ENCODE measurements at places on chromosomes 5 and 9.

DNA sequence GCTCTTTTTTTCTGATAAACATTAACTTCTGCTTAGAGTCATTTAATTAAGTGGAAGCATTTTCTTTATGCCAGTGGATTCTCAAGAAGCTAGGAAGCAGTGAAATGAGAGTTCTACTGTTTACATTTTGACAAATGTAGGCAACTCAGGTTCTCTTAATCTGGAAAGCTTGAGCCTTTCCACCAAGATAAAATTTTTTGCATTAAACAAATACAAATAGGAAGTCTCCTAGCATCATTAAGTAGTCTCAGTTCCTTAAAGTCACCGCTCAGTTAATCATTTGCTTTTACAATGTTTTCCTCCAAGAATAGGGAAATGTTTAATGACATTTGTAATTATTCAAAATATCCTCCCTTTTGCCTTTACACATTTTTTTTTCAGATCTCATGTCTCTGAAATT, 290.4 kb upstream of the PDE4D start:
- DNase-seq, result no peak

DNA sequence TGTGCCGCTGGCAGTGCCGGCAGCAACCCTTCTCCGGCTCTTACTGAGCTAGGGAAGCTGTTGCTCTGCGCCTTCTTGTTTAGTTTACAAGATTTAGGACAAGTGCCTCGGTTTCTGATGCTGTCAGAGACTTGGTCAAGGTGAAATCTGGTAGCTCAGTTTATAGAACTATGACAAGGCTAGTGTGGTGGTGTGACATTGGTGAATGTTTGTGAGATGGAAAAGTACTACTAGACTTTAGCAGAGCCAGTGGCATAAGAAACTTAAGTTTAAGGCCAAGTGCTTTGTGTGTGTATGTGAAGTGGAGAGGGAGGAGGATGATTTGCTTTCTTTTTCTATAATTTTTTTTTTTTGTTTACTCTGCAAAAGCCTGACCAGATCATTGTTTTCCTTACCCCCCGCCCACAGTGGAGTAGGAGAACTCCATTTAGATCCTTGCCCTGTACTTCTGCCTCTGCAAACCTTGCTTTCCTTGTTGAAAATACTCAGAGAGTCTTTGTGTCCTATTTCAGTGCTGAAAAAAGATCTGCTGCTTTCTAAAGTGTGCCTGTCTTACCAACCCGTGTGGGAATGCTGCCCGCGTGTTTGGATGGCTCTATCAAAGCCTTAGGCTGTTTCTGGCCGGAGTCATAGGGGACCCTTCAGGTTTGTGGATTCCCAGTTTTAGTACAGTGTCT, 75.9 kb downstream of the TRIO start:
- DNase-seq, result no peak

DNA sequence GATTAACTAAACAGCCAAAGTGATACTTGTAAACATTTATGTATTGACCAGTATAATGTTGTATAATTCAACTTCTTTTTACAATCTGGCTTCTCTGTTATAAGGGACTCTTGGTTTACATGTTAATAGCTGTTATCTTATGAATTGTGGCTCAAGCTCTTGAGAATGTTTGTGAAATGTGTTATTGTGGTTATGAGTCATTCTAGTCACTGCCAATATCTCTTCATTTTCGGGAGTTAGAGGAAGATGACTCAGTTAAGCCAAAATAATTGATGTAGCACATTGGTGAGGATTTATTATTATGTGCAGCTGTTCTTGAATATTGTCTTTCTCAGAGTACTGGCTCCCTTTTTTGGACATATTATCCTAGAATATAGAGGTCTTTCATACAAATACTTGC, 655.2 kb upstream of the RIOK2 start:
- no peak for DNase-seq

DNA sequence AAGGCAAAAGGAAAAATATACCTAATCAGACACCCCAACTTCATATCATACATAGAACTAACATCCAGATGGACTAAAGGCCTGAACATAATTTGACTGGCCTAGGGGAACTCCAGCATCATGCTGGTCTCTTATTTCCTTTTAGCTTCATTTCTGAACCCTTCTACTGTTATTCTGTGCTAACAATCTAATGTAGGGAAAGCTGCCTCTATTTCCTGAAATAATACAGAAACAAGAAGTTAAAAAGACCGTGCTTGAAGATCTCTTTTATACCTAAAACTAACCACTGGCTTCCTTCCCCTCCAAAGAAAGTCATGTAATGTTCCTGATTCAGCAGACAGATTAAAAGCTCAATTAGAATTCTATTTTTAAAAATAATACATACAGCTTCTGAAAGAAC, 36.7 kb downstream of the LPAR1 start:
- DNase-seq, result no peak

DNA sequence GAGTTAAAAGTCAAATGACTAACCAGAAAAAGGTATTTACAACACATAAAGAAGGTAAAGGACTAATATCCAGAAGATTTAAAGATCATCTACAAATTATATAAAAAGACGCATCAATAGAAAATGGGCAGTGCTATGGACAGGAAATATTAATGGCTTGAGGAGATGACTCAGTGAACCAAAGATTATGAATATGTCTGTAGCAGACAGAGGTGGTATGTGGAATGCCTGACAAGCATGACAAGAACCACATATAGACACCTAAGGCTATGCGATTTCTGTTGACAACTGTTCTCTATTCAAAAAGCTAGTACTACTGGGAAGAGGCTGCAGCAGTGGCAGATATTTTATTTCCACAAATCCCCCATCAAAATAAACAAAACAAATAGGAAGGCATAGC, 177.0 kb upstream of the SH3GL2 start:
- DNase-seq, result no peak

DNA sequence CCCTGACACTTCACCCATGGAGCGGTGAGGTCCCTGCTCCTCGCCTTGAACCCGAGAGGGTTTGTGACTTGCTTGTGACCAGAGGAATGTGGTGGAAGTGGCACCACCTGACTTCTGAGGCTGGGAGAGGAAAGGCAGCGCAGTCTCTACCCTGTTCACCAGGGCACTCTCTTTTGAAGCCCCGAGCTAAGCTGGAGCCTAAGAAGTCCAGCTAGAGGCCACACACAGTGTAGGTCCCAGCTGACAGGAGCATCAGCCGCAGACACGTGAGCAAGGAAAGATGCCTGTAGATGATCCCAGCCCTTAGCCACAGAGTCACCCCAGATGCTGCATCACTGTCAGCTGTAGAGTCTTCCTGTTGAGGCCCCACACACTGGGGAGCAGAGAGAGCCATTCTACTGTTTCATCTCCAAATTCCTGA, 1.7 kb upstream of the ANGPTL2 start:
- DNase-seq, result no peak

- DNase-seq, result no peak
Measured at GRCh38 chr5:158908425-158909220, 191.1 kb downstream of the EBF1 start.

DNA sequence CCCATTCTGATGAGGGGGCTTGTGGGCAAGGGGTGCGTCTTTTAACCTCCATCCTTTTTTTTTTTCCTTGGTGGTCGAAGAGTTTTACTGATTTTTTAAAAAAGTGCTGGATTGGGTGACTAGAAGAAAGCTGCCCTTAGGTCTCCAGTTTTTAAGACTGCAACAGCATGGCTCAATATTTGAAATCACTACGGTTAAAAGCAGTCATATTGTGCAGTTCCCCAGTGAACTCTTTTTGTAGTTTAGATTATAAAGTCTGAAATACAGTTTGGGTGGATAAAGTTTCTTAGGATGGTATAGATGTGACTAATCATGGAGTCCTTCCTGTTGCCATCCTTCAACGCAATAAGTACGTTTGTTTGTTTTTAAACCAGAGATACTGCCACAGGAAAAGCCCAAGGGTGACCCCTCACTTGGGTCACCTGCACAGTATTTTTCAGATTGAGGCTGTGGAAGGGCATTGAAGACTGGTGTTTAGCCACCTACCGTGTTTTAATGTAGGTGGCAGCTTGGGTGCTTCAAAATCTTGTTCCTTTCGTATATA, 520 bp upstream of the DHFR start:
- DNase-seq, result no peak

DNA sequence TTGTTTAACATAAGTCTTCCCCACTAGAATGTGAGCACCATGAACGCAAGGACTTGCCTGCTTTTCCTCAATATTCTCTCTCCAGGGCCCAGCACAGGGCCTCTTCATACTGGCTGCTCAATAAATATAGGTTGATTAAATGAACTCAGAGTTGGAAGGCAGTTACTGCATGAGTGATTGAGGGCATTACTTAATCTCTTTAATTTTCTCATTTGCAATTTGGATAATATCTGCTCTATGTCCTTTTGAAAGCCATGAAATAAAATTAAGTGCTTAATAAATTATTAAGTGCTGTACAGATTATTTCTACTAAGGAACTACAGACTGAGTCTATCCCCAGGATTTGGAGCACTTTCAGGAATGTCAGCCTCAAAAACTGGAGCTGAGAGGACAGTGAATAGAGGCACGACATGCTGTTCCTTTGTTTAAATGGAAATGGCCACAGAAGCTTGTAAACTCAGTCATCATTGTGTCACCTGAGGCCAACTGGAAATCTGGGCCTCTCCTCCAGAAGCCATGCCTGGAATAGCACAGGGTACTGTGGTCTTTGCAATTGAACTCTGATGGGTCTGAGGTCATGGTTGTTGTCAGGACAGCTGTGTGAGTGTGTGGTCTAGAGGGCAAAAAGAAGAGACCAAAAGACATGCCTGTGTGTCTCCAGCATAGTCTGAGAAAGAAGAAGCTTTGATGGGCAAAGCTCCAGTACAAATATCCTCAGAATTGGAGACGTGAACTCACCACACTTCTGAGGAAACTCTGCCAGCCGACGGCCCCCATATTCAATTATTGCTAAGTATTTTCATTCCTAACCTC, 86.1 kb downstream of the SH3TC2 start:
- DNase-seq, result no peak

DNA sequence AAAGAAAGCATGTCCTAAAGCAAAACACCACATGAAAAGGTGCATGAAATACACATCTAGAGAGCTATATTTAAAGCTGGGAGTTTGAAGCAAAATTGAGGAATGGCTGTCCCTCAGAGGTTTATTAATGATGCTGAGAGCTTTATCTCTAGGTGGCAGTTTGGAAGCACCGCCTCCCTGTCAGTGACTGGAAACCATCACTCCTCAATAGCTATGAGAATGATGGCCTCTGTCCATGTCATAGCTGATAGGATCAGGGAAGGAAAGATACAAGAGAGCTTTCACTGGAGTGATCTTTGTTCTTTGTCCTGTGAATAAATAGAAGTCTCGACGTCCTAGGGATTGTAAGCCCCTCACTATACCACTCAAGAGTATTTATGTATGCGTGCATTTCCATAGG, 110.5 kb downstream of the NUDT12 start:
- no peak for DNase-seq

GRCh38 chr5:115500225-115500624, 44.4 kb downstream of the FEM1C start:
- no peak for DNase-seq

DNA sequence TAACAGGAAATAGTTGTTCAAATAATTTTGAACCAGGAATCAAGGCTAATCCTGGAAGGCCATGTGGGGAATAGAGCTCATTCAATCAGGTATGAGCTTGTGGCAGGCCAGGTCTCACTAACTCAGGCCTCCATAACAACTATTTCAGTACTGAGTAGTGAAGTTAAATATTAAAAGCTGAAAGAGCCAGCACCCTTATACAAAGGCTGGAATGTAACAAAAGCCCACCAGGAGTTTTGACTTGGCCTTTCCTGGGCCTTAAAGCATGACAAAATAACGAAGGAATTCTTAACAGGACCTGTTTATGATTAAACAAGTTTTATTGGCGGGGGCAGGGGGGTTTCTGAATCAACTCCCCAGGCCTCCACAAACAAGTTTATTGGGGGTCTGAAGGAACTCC, 1146.7 kb downstream of the CDH9 start:
- no peak for DNase-seq

- no peak for DNase-seq
Measured at GRCh38 chr5:1514027-1514818, 9.5 kb downstream of the LPCAT1 start.

GRCh38 chr5:33903118-33903517, 11.3 kb upstream of the ADAMTS12 start:
- DNase-seq, result no peak

- no peak for DNase-seq
Measured at GRCh38 chr5:12245429-12245828, 341.2 kb upstream of the CTNND2 start.

DNA sequence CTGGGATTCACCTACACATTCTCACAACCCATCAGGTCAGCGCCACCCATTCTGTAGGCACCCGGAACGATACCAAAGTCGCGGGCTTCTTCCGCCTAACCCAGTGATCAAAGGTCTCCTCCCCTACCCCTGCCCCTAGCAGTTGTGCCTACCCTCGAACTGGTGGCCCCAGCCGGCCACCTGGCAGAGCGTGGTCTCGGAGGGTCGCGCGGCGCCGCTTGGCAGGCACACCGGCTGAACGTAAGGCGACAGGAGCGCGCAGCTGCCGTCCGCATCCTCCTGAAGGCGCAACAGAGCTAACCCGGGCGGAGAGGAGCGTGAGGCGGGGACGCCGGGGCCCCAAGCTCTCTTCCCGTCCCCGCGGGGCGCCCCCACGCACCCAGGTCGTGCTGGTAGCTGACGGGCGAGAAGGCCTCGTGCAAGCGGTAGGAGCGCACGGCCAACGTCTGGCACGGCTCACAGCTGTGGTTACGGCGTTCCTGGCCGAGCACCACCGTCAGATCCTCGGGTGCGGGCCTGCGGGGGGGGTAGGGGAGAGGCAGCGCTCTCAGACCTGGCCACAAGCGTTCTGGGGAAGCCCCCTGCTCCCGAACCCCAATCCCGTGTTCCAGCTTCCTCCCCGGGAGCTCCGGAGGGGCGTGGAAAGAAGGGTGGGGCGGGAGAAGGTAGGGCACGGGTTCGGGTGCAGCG, 2.8 kb upstream of the PFN3 start:
- no peak for DNase-seq

DNA sequence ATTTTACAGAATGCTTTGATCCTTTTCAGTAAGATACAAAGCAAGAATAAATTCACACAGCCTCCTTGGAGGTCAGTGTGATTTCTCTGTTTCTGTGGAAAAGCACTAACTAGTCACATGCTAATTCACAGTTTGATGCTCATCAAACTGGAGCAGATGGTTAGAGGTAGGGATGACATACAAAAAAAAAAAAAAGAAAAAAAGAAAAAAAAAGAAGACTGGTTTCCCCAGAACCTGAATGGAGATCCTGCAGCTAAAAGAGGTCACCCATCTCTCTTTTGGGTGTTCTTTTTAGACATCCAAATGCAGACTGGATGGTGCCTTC, 123.7 kb upstream of the ANKRD55 start:
- no peak for DNase-seq

- no peak for DNase-seq
Measured at GRCh38 chr5:18744441-18744840, 1110.2 kb downstream of the TAF11L14 start.

- DNase-seq, result no peak
Measured at GRCh38 chr9:132037458-132037857, 42.2 kb downstream of the MED27 start.
